ENCODE measurements at places on chromosomes 3 and 15. TPM values are rescaled to one million over a fixed set of nuclear protein-coding genes. Genes with fewer than 3 reads are reported as not detected.

Gene HGD
- not detected for total RNA-seq

Gene SLC28A2
- not detected for total RNA-seq

Gene CIP2A
- 13.3 TPM for total RNA-seq

Gene CBLB
- total RNA-seq: 62.0 TPM

Gene IL16
- total RNA-seq: 29.6 TPM

All from endothelial cell (in vitro differentiated cells).